Nephron progenitor cell (in vitro differentiated cells): ENCODE measurements at places on chromosomes 5 and 9.

- no peak overlapping the region for H3K4me3 ChIP-seq
- no peak for DNase-seq
- peak overlapping the region; percentile 17 for H3K27ac ChIP-seq
- peaks cover 61% of the 10 kb centered on the region for H3K4me1 ChIP-seq
- peaks cover 98% of the 10 kb centered on the region for H3K36me3 ChIP-seq
- no peaks in the 10 kb centered on the region for H3K27me3 ChIP-seq
These were observed 20.7 kb downstream of the ZNF462 start for GRCh38 chr9:106883626-106884190.

- peaks cover 27% of the 10 kb centered on the region for H3K36me3 ChIP-seq
- peak; percentile 17 for DNase-seq
- no peaks in the 10 kb centered on the region for H3K27me3 ChIP-seq
- H3K4me1 ChIP-seq, result no peaks in the 10 kb centered on the region
- no peak overlapping the region for H3K4me3 ChIP-seq
- H3K27ac ChIP-seq, result no peak overlapping the region
These were observed 84.7 kb downstream of the PARP8 start for GRCh38 chr5:50751064-50751657.

DNA sequence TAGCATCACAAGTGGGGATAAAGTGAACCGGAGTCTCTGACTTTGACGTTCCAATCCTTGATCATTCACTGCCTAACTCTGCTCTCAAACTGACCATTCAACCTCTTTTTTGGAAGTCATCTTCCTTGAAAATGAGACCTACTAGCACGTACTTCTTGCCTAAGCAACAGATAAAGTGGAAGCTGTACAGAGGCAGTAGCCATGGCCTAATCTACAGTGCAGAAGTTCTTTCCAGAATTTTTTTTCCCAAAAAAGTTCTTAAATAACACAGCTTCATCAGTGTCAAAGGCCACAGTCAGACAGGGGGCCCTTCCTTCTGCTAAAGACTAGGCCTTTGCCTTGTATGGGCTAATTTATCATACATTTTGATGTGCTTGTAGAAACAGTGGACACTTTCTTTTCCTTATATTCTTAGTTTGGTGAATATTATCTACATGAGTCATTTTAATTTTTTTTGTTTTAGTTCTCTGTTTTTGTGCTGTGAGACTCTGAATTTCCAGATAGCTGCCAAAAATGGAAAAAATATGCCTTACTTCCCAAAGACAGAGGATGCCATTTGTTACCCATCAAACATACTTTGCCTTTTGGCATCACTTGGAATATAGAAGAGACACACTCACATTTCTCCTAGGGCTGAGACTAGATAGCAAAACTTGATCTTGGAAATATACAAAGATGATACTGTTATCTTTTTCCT, 96.3 kb upstream of the VCAN start:
- peaks cover 3% of the 10 kb centered on the region for H3K27me3 ChIP-seq
- peaks cover 10% of the 10 kb centered on the region for H3K4me1 ChIP-seq
- no peak overlapping the region for H3K4me3 ChIP-seq
- no peak for DNase-seq
- no peaks in the 10 kb centered on the region for H3K36me3 ChIP-seq

GRCh38 chr5:5055712-5056111, 84.4 kb upstream of the ADAMTS16 start:
- peaks cover 9% of the 10 kb centered on the region for H3K27me3 ChIP-seq
- DNase-seq, result no peak
- H3K27ac ChIP-seq, result no peak overlapping the region

DNA sequence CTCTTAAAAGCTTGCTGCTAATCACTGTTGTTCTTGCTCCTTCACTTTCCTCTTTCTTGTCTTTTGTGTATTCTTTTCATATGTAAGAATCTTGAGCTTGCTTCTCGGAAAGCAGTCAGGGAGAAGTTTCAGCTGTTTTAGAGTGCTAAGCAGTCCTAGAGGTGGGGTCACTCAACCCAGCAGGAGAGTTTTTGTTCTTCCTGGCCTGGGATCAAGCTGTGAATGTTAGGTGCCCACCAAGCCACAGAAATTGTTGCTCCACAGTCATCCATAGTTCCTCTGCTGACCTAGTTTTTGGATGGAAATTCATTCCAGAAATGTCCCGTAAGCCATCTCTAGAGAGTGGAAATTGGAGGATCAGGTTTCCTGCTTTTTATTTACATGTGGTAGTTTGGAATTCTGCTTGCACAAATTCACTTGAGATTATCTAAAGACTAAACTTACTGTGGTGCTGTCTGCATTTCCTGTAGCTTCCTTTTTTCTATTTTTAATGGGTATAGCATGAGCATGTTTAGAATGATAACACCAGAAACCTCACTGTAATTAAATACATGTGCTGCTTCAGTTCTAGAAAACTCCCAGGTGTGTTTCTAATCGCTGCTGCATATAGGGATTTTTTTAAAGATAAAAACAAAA, 108.7 kb downstream of the MAST4 start:
- H3K4me3 ChIP-seq, result no peak overlapping the region
- H3K27me3 ChIP-seq, result peaks cover 17% of the 10 kb centered on the region
- DNase-seq, result no peak
- no peak overlapping the region for H3K27ac ChIP-seq
- peaks cover 8% of the 10 kb centered on the region for H3K4me1 ChIP-seq

DNA sequence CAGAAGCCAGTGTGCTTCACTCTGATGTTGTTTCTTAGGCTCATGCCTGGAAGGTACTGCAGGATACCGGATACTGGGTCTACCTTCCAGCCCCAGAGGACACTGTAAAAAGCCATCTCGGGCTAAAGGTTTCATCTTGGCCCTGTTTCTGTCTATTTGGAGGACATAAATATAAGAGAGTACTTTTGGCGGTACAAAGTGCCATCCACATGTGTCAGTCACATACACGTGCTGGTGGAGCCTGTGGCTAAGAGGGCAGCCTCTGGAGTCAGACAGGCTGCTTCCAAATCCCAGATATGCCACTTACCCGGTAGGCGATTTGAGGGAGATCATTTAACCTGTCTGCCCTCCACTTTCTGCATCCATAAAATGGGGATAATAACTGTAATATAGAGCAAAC, 160.4 kb downstream of the NR3C1 start:
- H3K4me1 ChIP-seq, result peaks cover 18% of the 10 kb centered on the region
- H3K36me3 ChIP-seq, result no peaks in the 10 kb centered on the region
- no peak overlapping the region for H3K27ac ChIP-seq
- H3K4me3 ChIP-seq, result no peak overlapping the region

- H3K4me3 ChIP-seq, result no peak overlapping the region
- H3K36me3 ChIP-seq, result no peaks in the 10 kb centered on the region
- H3K27me3 ChIP-seq, result no peaks in the 10 kb centered on the region
- peaks cover 66% of the 10 kb centered on the region for H3K4me1 ChIP-seq
These were observed 675.9 kb upstream of the ZNF608 start for GRCh38 chr5:125422342-125422741.

DNA sequence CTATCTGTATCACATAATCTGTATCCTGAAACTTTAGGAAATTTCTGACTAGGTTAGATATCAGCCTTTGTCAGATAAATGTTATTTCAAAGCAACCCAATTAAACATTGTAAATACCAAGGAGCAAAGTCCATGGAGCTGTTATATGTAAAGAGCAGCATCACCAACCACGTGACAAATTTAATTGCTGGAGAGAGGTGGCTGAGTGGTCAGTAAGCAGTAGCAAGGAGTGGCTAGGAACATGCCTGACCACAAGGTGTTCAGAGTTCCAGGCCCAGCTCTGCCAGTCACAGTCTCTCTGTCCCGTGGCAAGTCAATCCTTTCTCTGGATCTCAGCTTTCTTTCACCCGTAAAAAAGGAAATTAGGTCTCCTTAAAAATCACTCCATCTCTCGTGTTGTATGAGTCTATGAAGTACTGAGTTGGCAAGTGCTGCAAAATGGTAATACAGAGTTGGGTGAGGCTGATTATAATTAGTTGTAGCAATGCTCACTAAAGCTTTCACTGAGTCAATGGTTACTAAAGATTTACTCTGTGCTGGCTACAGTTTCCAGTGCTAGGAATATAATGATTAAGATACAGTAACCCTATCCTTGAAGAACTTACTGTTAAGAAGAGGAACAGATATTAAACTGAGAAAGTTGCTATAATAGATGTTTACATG, 166.1 kb downstream of the GNAQ start:
- H3K27me3 ChIP-seq, result peaks cover 2% of the 10 kb centered on the region
- H3K27ac ChIP-seq, result no peak overlapping the region
- no peak for DNase-seq
- no peaks in the 10 kb centered on the region for H3K4me1 ChIP-seq

DNA sequence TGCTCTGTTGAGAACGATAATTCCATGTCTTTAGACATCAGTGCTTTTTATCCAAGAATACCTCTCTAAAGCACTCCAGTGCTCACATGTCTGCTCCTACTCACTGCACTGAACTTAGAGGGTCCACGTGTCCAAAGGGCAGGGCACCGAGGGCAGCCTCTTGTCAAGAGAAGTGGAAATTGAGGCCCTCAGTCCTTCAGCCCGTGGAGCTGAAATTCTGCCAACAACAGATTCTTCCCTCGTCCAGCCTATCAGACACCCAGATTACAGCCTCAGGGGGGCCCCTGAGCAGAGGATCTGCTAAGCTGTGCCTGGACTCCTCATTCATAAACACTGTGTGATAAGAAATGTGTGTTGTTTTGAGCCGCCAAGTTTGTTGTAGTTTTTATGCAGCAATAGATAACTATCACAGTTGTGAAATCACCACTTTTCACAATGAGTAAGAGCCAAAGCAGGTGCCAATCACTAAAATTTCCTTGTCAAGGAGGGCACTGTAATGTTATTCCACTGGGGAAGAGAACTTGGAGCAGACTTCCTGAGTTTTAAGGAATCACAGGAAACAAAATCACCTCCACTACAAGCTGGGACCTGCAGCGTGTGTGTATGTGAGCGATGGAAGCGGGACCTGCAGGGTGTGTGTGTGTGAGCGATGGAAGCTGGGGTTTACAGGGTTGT, 58.8 kb upstream of the IGFBPL1 start:
- H3K27me3 ChIP-seq, result peaks cover 5% of the 10 kb centered on the region
- peaks cover 46% of the 10 kb centered on the region for H3K4me1 ChIP-seq
- no peaks in the 10 kb centered on the region for H3K36me3 ChIP-seq
- DNase-seq, result no peak
- H3K4me3 ChIP-seq, result peak overlapping the region; percentile 0

GRCh38 chr9:4486176-4486575, 4.1 kb upstream of the SLC1A1 start:
- no peak overlapping the region for H3K27ac ChIP-seq
- no peaks in the 10 kb centered on the region for H3K36me3 ChIP-seq
- H3K27me3 ChIP-seq, result peaks cover 44% of the 10 kb centered on the region
- H3K4me3 ChIP-seq, result no peak overlapping the region
- peaks cover 12% of the 10 kb centered on the region for H3K4me1 ChIP-seq
- no peak for DNase-seq

DNA sequence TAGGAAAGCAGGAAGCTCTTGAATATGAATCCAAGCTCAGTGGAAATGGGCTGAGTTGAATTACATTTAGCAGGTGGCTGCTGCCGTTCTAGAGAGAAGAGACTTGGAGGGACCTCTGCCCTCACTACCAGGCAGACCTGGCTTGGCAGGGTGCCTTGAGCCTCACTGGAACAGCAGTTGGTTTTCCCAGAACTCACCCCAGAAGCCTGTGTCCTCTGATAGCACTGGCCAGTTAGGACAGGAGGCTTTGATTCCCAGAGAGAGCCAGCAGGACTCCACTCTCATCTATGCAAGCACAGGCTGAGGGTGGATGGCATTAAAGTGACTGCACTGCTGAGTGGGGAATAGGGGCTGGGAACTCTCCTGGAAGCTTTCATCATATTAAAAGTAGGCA, 54.8 kb downstream of the PWWP2A start:
- H3K4me3 ChIP-seq, result no peak overlapping the region
- no peaks in the 10 kb centered on the region for H3K27me3 ChIP-seq
- H3K27ac ChIP-seq, result peak overlapping the region; percentile 40
- H3K36me3 ChIP-seq, result peaks cover 32% of the 10 kb centered on the region
- DNase-seq, result no peak

DNA sequence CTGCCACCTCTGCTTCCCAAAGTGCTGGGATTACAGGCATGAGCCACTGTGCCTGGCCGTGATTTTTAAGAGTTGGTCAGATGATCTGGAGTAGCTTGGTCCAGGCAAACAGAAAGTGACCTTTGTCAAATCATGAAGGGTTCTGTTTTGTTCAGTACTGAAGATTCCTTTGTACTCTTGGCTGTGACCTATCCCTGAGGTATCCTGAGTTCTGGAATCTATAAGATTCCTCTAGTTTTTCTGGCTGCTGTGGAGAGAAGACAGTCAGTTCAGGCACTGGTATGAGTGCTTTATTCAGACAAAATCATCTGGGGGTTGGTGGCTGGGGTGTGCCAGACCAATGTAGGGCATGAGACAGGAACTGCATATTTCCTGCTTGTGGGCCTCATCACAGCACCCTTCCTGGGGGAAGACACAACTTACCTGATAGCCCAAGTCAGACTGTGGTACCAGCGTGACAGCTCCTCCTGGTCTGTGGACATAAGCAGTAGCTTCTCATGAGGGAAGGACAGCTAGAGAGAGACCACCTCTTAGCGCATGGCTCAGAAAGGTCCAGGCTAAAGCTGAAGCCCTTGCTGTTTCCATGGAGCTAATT, 3.1 kb downstream of the ARHGEF39 start:
- H3K4me3 ChIP-seq, result no peak overlapping the region
- peaks cover 66% of the 10 kb centered on the region for H3K4me1 ChIP-seq
- DNase-seq, result no peak

DNA sequence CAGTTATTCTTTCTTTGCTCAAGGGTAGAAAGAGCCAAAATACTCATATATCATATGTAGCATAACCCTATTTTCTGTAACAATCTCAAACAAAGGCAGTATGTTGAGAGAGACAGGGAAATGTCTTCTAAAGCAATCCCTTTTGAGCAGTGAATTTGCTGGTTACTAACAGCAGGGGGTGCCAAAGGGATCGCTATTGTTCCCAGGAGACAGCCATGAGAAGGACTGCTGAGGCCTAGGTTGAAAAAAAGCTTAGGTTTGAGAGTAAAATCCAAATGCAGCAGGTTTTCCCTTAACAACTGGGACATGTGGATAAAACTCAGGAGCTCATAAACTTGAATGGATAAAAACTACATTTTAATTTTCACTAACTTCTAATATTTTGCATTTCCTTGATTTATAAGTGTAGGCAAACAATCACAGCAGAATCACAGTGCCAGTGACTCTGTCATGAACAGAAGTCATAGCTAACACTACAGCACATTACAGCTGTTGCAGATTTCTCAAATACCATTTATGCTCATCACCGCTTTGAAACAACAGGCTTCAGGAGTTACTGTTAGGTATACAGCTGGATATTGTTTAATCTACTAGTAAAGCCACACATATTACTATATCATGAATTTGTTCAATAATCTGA, 148.4 kb downstream of the MAPKAP1 start:
- DNase-seq, result peak; percentile 63
- no peak overlapping the region for H3K27ac ChIP-seq
- H3K36me3 ChIP-seq, result peaks cover 5% of the 10 kb centered on the region
- no peak overlapping the region for H3K4me3 ChIP-seq
- H3K4me1 ChIP-seq, result peaks cover 60% of the 10 kb centered on the region

- H3K27me3 ChIP-seq, result no peaks in the 10 kb centered on the region
- no peak for DNase-seq
- no peaks in the 10 kb centered on the region for H3K4me1 ChIP-seq
- peaks cover 37% of the 10 kb centered on the region for H3K36me3 ChIP-seq
- H3K4me3 ChIP-seq, result no peak overlapping the region
These were observed 66.9 kb downstream of the ZCCHC7 start for GRCh38 chr9:37187292-37187691.
